Mesothelial cell of epicardium (in vitro differentiated cells): ENCODE measurements at places on chromosomes 6 and 20. TPM values are rescaled to one million over a fixed set of nuclear protein-coding genes. Genes with fewer than 3 reads are reported as not detected.

TBXT gene
- total RNA-seq = not detected in 3 replicates

HRH3 gene
- total RNA-seq = not detected in 3 replicates

MCCD1 gene
- total RNA-seq = not detected in 3 replicates

KCNK5 gene
- total RNA-seq = 2.5 to 2.9 TPM (median 2.7 TPM) in 3 replicates

GRCh38 chr20:50245498-50246366 lies 55.1 kb downstream of the CEBPB start:
- no peak for DNase-seq

DNA sequence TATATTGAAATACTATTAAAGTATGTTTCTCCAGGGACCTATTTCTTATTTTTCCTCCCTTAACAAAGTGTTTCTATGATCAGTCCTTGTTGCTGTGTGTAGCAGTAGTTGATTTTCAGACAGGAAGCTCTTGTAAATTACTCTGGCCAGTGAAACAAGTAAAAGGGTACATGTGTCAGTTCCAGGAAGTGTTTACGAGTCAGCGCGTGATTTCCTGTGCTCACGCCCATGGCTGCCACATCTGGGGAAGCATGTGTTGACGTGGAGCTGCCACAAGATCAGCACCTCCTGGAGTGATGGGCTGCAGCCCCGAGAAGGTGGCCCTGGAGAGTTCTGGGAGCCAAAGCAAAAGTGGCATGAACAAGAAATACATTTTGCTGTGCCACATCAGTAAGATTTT lies 38.6 kb upstream of the GGTLC1 start:
- DNase-seq = no peak

GRCh38 chr20:52783769-52784168 lies 188.4 kb upstream of the TSHZ2 start:
- DNase-seq = no peak

DNA sequence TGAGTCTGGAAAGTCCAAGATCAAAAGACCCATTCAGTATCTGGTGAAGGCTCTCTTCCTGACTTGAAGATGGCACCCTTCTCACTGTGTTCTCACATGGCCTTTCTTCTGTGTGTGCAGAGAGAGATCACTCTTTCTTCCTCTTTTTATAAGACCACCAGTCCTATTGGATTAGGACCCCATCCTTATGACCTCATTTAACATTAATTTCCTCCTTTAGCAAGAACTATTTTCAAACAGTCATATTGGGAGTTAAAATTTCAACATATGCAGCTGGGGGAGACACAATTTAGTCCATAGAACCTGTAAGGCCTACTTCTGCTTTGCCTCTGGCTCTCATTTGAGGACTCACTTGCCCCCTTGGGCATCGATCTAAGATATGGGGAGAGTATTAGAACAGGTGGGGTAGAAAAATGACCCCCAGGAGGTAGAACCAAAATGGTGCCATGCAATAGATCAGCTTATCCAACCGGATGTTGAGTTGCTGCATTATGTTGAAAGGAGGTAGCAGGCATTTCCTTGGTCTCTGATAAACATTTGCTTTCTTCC lies 78.4 kb upstream of the ATXN1 start:
- no peak for DNase-seq

- no peak for DNase-seq
Measured at GRCh38 chr20:63830841-63831588, at the start of gene ZBTB46. Gene ZBTB46, minus strand, starts transcription at chr20:63831264. Its CDS starts 40,507 bp downstream, at chr20:63790757.

DNA sequence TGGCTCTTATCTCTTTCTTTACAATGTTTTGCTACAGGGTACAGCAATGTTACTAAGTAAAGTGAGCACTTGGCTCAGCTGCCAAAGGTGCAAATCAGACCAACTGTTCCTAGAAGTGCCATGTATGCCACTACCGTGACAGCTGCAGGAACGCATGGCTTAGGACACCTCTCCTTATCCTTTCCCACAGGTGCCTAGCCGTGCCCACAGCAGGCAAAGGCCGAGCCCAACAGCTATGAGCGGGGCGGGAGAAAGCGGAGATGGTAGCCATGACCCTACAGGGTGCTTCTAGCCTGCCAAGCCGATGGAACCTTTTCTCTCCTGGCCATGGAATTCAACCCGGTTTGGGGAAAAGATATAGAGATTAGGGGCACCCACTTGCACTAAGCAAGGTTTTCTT lies 97.1 kb downstream of the FAXC start:
- no peak for DNase-seq

DNA sequence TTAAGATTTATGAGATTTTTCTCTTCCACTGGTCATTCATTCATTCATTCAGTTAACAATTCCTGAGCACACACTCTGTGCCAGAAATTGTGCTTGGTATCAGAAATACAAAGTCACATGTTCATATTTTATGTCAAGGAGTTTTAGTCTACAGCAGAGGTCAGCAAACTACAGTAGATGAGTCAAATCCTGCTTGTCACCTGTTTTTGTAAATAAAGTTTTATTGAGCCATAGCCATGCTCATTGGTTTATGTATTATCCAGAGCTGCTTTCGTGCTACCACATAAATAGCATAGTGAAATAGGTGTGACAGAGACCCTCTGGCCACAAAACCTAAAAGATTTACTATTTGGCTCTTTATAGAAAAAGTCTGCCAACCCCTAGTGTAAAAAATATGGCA lies 46.8 kb downstream of the THEMIS start:
- no peak for DNase-seq

DNA sequence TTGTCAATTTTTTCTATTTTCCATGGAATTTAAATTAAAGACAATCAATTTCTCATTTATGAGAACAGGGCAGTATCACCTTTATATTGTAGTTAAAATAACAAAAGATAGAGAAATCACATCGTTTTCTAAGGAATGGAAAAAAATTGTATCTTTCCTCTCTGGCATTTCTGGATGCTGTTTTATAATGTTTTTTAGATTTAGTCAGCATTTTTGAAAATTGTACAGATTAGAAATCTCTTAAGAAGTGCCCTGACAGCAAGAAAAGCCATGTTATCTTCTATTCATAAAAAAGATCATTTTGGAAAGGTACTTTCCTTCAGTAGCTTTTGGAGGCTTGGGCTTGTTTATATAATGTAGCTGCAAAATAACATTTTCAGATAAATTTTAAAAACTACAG lies 116.9 kb downstream of the PLG start:
- DNase-seq = no peak

GRCh38 chr6:89073014-89073620 lies 7.4 kb upstream of the PNRC1 start:
- no peak for DNase-seq

- no peak for DNase-seq
Measured at GRCh38 chr20:2528671-2529271, 7.6 kb upstream of the TMC2 start.
